ENCODE measurements at places on chromosomes 2 and 18.

DNA sequence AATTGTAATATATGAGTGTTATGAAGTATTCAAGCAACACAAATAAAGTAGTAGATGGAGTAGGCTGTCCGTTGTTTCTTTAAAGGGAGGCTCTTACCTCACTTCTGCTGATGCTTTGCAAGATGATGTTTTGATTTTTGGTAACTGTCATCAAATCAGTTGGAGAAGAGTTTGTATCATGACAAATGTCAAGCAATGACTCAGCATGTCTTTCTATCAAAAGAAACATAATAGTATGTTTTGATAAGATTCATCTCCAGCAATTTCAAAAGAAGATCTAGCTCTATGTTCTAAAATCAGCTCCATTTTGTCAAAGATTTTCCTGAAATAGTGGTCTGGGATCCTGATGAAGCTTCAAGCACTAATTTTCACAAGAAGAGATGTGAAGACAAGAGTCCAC lies 25.6 kb downstream of the MAP3K19 start:
- no peaks in the 10 kb centered on the region for H3K36me3 ChIP-seq
- no peak overlapping the region for H3K27ac ChIP-seq
- no peaks in the 10 kb centered on the region for H3K4me1 ChIP-seq
- no peak overlapping the region for H3K4me3 ChIP-seq

GRCh38 chr2:98805412-98806171 lies 74.7 kb upstream of the MGAT4A start:
- H3K27ac ChIP-seq, result peak overlapping the region; percentile 58
- H3K4me1 ChIP-seq, result no peaks in the 10 kb centered on the region

DNA sequence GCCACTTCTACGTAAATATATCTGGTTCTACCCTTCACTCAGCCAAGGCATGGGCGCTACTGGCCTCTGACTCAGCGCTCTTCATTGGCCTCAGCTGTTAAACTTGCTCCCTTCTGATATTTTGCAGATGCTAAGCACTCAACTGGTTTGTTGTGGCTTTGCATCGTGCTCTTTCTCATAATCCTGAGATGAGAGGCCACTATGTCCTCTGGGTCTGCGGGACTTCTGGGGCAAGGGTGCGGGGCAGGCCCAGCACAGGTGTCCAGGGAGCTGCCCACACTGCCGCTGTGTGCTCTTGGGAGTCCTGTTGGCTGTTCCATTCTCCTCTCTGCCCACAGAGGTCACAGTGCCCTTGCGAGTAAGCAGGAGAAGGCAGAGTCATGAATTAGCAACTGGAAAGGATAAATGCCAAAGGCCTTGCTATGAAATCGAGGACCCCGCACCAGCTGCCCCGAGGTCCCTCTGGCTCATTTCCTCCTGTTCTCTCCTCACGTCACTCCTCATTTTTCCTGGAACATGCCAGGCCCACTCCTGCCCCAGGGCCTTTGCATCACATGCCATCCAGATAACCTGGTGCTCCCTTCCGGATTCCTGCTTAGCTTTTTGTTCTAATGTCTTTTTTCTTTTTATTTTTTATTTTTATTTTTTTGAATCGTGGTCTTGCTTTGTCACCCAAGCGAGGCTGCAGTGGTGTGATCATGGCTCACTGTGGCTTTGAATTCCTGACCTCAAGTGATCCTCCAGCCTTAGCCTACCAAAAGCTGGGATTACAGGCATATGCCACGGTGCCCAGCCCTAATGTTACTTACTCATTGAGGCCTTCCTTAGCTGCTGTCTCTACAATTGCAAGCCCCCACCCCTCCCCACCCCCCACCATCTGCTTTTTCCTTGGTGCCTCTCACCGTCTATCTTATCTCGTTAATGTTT lies 34.9 kb upstream of the MAT2A start:
- H3K27me3 ChIP-seq, result no peaks in the 10 kb centered on the region
- no peak for ATAC-seq
- no peaks in the 10 kb centered on the region for H3K36me3 ChIP-seq
- no peak overlapping the region for H3K27ac ChIP-seq

- no peak for ATAC-seq
- H3K36me3 ChIP-seq, result no peaks in the 10 kb centered on the region
- no peaks in the 10 kb centered on the region for H3K27me3 ChIP-seq
- no peak overlapping the region for H3K27ac ChIP-seq
Measured at GRCh38 chr18:74241970-74242369, 49.8 kb downstream of the CYB5A start.

- H3K27me3 ChIP-seq, result no peaks in the 10 kb centered on the region
- no peak overlapping the region for H3K27ac ChIP-seq
- H3K4me1 ChIP-seq, result peaks cover 56% of the 10 kb centered on the region
- H3K36me3 ChIP-seq, result no peaks in the 10 kb centered on the region
- ATAC-seq, result no peak
Measured at GRCh38 chr18:32420084-32420750, 50.5 kb downstream of the GAREM1 start.

GRCh38 chr2:20501974-20502373 lies 55.1 kb downstream of the RHOB start:
- H3K27me3 ChIP-seq, result no peaks in the 10 kb centered on the region
- peak; percentile 83 for ATAC-seq
- no peaks in the 10 kb centered on the region for H3K36me3 ChIP-seq
- no peak overlapping the region for H3K4me3 ChIP-seq

GRCh38 chr2:62814123-62814522 lies 108.6 kb downstream of the EHBP1 start:
- H3K4me1 ChIP-seq, result peaks cover 24% of the 10 kb centered on the region
- H3K27me3 ChIP-seq, result no peaks in the 10 kb centered on the region
- H3K36me3 ChIP-seq, result no peaks in the 10 kb centered on the region

- no peaks in the 10 kb centered on the region for H3K4me1 ChIP-seq
- H3K27ac ChIP-seq, result no peak overlapping the region
- no peaks in the 10 kb centered on the region for H3K36me3 ChIP-seq
- no peaks in the 10 kb centered on the region for H3K27me3 ChIP-seq
Measured at GRCh38 chr2:176518823-176519222, 249.6 kb downstream of the MTX2 start.

- H3K4me1 ChIP-seq, result no peaks in the 10 kb centered on the region
- H3K27me3 ChIP-seq, result no peaks in the 10 kb centered on the region
- no peaks in the 10 kb centered on the region for H3K36me3 ChIP-seq
- no peak overlapping the region for H3K4me3 ChIP-seq
Measured at GRCh38 chr2:60819155-60819862, 62.1 kb upstream of the REL start.

- H3K27ac ChIP-seq, result no peak overlapping the region
- ATAC-seq, result no peak
- no peaks in the 10 kb centered on the region for H3K36me3 ChIP-seq
- no peaks in the 10 kb centered on the region for H3K4me1 ChIP-seq
- no peak overlapping the region for H3K4me3 ChIP-seq
Measured at GRCh38 chr18:52723550-52723970, 383.6 kb downstream of the DCC start.

Measured in gastroesophageal sphincter (tissue), 4 donors.